ENCODE measurements at places on chromosomes 2 and 18. TPM values are rescaled to one million over a fixed set of nuclear protein-coding genes. Genes with fewer than 3 reads are reported as not detected.
A peak's percentile ranks its signal among the peaks of the same experiment; 100 is the strongest.

GRCh38 chr2:43538034-43538670, 57.7 kb downstream of the THADA start:
- no peak overlapping the region for H3K27ac ChIP-seq
- H3K4me3 ChIP-seq, result no peak overlapping the region
- H3K27me3 ChIP-seq, result no peaks in the 10 kb centered on the region

DNA sequence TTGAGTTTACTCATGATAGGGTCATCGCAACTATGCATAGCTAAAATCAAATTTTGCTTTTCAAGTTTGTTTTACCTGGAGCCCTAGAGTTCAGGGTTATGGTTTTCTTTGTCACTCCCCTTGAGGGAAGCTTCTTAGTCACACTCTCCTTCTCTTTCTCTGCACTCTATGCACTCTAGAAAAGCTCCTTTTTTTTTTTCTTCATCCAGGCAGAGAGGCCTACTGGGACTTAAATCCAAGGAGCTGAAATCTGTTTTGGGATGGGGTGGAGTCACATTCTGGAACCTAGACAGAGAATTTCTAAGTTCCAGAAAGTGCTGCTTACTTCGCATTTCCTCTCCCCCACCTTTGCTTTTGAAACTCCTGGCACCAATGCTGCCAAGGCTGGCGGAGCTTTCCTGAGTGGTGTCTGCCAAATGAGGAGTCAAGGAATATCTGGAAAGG, 19.1 kb upstream of the IL18R1 start:
- no peak for DNase-seq
- no peaks in the 10 kb centered on the region for H3K36me3 ChIP-seq
- H3K27me3 ChIP-seq, result peaks cover 10% of the 10 kb centered on the region
- no peak overlapping the region for H3K27ac ChIP-seq

GRCh38 chr18:79092874-79093273, 23.7 kb downstream of the ATP9B start:
- peaks cover 2% of the 10 kb centered on the region for H3K4me1 ChIP-seq
- H3K27me3 ChIP-seq, result no peaks in the 10 kb centered on the region
- H3K27ac ChIP-seq, result no peak overlapping the region

DNA sequence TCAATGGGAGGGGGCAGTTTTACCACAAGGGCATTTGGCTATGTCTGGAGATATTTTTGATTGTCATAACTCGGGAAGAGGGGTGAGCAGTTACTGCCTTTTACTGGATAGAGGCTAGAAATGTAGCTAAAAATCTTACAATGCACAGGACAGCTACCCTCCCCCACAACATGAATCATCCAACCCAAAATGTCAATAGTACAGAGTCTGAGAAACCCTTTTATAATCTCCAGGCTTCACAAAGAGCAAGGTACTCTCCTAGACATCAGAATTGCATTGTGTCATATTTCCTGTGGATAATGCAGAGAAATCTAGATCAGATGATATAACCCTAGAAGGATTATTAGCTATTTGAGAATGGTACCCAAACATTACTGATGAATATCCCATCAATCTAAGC, 277.1 kb upstream of the NRP2 start:
- H3K4me3 ChIP-seq, result no peak overlapping the region
- no peak overlapping the region for H3K27ac ChIP-seq
- no peaks in the 10 kb centered on the region for H3K4me1 ChIP-seq
- DNase-seq, result no peak

- peaks cover 2% of the 10 kb centered on the region for H3K27me3 ChIP-seq
- no peak overlapping the region for H3K27ac ChIP-seq
These were observed 5.2 kb upstream of the SPAST start for GRCh38 chr2:32058130-32058529.

GRCh38 chr2:68831686-68832232, 39.4 kb downstream of the BMP10 start:
- H3K4me1 ChIP-seq, result peaks cover 73% of the 10 kb centered on the region
- no peak for DNase-seq
- peak overlapping the region; percentile 70 for H3K27ac ChIP-seq
- no peaks in the 10 kb centered on the region for H3K27me3 ChIP-seq
- H3K36me3 ChIP-seq, result peaks cover 28% of the 10 kb centered on the region

- no peaks in the 10 kb centered on the region for H3K4me1 ChIP-seq
- H3K27me3 ChIP-seq, result no peaks in the 10 kb centered on the region
- H3K36me3 ChIP-seq, result no peaks in the 10 kb centered on the region
- DNase-seq, result no peak
- H3K27ac ChIP-seq, result no peak overlapping the region
These were observed 146.0 kb upstream of the RMP24 start for GRCh38 chr18:35826477-35826876.

DNA sequence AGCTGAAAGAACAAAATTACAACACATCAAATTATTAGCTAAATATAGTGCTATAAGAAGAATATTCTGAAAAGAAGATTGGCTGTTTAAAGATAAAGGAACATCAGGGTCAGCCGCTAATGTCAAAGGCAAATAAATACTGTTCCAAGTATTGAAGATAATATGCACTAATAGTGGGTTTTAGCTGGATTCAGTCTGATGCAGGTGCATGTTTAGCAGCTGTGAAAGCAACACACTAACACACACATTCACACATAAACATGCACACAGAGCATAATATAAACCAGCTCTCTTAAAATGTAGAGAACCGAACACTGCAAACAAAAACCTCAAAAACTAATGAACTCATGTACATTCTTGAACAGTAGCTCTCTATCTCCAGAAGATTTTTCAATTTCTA, 634.6 kb downstream of the ERBB4 start:
- DNase-seq, result no peak
- H3K27ac ChIP-seq, result no peak overlapping the region
- no peaks in the 10 kb centered on the region for H3K36me3 ChIP-seq
- H3K4me3 ChIP-seq, result no peak overlapping the region

GRCh38 chr2:59732871-59733566, 820.4 kb downstream of the BCL11A start:
- H3K36me3 ChIP-seq, result no peaks in the 10 kb centered on the region
- H3K4me1 ChIP-seq, result no peaks in the 10 kb centered on the region
- no peak overlapping the region for H3K4me3 ChIP-seq
- no peaks in the 10 kb centered on the region for H3K27me3 ChIP-seq
- no peak for DNase-seq
- H3K27ac ChIP-seq, result no peak overlapping the region

DNA sequence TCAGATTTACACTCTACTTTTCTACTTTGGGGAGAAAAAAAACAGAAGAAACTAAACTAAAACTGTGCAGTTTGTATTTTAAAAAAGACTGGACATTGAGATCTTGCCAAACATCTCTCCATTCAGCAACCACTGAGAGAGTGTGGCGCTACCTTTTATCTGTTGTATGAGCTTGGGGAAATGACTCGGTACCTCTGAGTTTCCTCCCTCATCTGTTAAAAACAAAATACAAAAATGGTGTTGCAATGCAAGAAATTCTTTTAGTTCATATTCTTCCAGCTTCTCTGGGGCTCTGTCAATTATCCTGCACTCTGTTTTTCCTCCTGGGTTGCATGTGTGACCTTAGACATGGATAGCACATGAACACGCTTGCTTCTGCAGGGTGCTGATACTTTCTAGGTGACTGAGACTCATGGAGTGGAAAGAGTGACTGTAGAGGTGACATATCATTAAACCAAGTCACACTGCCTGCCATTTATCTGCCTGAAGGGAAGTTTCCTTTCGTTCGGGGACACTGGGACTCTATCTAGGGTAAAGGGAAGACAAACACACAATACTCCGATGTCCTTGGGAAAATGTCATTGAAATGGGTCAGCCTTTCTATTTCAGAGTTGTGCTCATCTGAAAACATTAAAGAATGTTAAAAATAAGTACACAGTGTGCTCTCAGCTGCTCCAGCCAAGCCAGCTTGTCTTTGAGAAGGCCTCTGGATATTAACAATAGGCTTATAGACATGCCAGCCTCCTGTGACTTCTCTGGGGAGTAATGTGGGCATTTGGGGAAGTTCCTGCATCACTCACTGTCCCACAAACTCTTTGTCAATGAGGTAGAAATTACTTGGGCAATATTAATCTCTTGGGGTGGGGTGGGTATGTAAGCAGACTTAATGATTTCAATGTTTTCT, 91.4 kb downstream of the TRIB2 start:
- no peaks in the 10 kb centered on the region for H3K36me3 ChIP-seq
- no peaks in the 10 kb centered on the region for H3K4me1 ChIP-seq
- no peak overlapping the region for H3K27ac ChIP-seq
- DNase-seq, result no peak

DNA sequence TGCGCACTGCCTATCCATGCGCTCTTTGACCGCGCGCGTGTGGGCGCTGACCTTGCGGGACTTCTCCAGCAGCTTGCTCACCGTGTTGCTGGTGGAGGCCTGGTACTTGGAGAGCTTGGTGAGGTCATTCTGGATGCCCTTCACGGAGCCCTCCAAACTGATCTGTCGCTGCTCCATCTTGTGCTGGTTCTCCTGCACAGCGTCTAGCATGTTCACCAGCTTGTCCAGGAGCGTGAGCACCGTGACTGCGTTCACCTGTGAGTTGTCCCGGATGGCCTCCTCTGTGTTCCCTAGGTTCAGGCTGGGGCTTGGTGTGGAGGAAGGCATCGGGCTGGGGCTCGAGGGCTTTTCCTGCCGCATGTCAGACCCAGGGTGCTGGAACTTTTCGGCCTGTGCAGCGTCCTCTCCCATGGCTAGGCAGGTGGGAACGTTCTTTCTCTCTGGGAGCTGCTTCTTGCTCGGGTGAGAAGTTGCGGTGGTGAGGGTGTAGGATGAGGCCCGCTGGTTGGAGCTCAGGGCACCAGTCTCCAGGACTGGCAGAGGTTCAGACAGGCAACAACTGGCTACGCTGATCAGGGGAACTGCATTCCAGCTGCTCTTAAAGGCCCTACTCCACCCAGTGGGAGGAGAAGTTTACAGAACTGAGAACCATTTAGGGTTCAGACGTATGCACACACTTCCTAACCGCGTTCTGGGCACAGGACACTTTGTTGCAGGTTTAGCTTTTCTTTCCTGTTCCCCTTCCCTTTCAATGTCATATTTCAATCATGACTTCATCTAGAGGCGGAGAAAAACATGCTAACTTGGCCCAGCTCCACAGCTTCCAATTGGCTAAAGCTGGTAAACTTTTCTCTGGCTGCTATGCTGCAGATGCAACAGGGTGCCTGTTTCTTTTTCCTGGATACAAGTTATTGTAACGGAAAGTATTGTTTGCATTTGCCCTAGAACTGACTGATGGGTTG, at the start of gene CAVIN2:
CAVIN2 (minus strand) TSS at position 574 of the 962 bp plus-strand sequence; CDS start at position 411, 163 bp downstream.
- H3K27ac ChIP-seq, result no peak within 1 kb of the TSS
- H3K27me3 ChIP-seq, result peaks cover 49% of the 10 kb centered on the region
- DNase-seq, result no peak
- H3K36me3 ChIP-seq, result no peaks in the 10 kb centered on the region
- H3K4me3 ChIP-seq, result no peak within 1 kb of the TSS

DNA sequence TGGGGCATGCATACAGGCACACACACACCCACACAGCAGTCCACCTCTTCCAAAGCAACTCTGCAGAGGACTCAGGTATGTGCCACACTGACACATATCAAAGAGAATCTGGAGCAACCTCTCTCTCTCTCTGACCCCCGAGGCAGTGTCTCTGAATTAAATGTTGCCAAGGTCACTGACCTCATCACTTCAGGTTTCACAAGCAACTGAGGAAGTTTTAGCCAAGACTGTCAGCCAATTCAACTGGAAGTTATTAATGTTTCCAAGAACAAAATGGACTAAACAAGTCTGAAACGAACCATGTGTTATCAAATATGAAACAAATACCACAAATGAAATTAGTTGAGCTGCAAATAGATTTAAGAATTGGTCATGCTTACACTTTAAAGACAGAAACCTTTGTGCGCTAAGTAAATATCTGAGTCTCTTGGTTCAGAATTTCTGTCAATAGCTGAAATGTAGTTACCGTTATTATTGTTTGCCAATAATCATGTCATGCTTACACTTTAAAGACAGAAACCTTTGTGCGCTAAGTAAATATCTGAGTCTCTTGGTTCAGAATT, 86.1 kb downstream of the SLC25A12 start:
- H3K4me3 ChIP-seq, result no peak overlapping the region
- no peak overlapping the region for H3K27ac ChIP-seq
- no peak for DNase-seq
- no peaks in the 10 kb centered on the region for H3K27me3 ChIP-seq

- DNase-seq, result no peak
- H3K27me3 ChIP-seq, result no peaks in the 10 kb centered on the region
These were observed 41.0 kb upstream of the SLC30A6 start for GRCh38 chr2:32124660-32125059.

GRCh38 chr18:35707247-35707646, 125.7 kb downstream of the GALNT1 start:
- no peaks in the 10 kb centered on the region for H3K27me3 ChIP-seq
- H3K36me3 ChIP-seq, result peaks cover 8% of the 10 kb centered on the region
- no peak overlapping the region for H3K4me3 ChIP-seq
- no peak overlapping the region for H3K27ac ChIP-seq
- H3K4me1 ChIP-seq, result no peaks in the 10 kb centered on the region
- DNase-seq, result no peak

GRCh38 chr2:98016908-98017670, 21.3 kb upstream of the TMEM131 start:
- no peak overlapping the region for H3K4me3 ChIP-seq
- peaks cover 3% of the 10 kb centered on the region for H3K27me3 ChIP-seq
- H3K36me3 ChIP-seq, result peaks cover 2% of the 10 kb centered on the region
- peaks cover 19% of the 10 kb centered on the region for H3K4me1 ChIP-seq

DNA sequence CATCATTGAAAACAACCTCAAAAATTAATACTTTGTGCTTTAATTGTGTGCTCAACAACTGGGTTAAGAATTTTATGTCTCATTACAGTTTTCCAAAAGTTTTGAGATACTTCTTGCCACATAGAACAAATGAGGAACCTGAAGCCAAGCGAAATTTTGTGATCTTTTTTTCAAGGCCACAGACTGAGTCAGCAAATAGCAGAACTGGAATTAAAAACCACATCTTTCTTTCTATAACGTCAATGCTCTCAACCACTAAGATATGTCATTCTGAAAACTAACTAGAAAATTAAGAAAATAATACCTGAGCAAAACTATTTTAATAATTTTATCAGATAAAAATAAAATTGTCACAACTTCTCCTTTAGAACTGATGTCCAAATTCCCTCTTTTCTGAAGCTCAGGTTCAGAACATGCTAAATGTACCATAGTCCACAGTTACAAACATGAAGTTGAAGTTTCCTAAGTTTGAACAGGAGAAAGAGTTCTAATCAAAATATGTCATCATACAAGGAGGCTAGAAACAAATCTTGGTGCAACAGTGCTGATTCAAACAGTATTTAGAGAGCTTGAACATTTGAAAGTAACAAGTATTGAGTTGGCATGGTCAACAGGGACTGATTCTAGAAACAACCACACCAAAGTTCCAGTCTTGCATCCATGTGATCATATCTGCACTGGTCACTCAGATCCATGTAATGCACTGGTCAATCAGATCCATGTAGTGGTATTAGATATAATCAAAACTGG, 27.6 kb upstream of the CALCRL start:
- no peaks in the 10 kb centered on the region for H3K4me1 ChIP-seq
- H3K27ac ChIP-seq, result no peak overlapping the region
- H3K36me3 ChIP-seq, result no peaks in the 10 kb centered on the region
- DNase-seq, result no peak
- H3K27me3 ChIP-seq, result no peaks in the 10 kb centered on the region
- no peak overlapping the region for H3K4me3 ChIP-seq

Gene FAM237A
- not detected for total RNA-seq

Gene SLC40A1
- total RNA-seq, result 6.0 TPM

All from activated CD4-positive, alpha-beta memory T cell treated with anti-CD3 and anti-CD28 coated beads, Interleukin-2, amount 10 ng/mL, durations not matched to agents 7 days and 5 days (primary cell).